Peyer's patch (tissue), 4 donors: ENCODE measurements at places on chromosomes 5 and 9.

DNA sequence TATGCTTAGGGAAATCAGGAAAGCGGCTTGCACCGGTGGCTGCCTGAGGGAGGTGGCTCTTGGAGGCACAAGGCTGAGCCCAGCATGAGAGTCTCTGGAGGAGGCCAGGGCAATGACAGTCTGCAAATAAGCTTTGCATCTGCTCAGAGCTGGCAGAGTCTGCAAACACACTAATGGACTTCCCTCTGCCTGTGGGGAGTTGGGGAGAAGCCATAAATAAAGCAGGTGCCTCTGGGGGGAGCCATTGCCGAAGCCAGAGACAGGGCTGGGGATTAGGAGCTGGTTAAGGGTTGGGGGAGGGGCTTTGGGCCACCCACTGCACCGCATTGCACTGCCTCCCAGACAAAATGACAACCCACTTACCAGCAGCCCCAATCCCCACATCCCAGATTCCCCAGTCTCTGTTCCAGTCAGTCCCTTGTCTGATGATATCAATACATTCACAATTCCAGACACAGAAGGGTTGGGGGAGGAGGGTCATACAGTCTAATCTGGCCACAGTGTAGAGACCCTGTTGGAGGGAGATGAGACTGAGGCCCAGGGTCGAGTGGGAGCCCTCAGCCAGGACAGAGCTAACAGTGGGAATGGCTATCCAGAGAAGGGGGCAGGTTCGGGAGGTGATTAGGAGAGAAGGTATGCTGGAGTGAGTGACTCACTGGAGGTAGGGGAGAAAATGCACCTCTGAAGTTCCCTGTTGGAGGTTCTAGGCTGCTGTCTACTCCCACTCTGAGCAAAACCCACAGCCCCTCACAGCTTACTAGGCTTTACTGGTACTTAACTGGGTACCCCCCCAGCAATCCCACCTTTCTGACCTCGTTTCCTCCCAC, 53.7 kb downstream of the PAX5 start:
- DNase-seq: no peak

- no peak for DNase-seq
Measured at GRCh38 chr5:119597728-119598298, 31.5 kb upstream of the FAM170A start.

GRCh38 chr5:132445930-132446329, 44.6 kb downstream of the IRF1 start:
- no peak for DNase-seq

DNA sequence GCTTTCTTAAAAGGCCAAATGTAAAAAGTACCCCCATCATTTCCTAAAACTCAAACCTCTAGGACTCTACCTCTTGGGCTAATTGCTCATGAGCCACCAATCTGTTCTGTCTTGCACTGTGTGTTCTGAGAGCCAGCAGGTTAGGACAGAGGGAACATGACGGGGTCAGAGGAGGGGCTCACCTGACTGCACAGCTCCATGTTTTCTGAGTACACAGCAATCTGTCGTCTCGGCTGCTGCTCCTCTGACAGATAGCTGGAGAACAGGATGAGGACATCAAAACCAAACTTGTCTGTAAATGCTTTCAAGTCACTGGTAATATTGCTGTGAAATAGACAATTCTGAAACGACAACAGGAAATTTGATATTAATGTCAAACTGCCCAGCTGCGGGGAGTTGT, 50.9 kb upstream of the PCA3 start:
- no peak for DNase-seq

DNA sequence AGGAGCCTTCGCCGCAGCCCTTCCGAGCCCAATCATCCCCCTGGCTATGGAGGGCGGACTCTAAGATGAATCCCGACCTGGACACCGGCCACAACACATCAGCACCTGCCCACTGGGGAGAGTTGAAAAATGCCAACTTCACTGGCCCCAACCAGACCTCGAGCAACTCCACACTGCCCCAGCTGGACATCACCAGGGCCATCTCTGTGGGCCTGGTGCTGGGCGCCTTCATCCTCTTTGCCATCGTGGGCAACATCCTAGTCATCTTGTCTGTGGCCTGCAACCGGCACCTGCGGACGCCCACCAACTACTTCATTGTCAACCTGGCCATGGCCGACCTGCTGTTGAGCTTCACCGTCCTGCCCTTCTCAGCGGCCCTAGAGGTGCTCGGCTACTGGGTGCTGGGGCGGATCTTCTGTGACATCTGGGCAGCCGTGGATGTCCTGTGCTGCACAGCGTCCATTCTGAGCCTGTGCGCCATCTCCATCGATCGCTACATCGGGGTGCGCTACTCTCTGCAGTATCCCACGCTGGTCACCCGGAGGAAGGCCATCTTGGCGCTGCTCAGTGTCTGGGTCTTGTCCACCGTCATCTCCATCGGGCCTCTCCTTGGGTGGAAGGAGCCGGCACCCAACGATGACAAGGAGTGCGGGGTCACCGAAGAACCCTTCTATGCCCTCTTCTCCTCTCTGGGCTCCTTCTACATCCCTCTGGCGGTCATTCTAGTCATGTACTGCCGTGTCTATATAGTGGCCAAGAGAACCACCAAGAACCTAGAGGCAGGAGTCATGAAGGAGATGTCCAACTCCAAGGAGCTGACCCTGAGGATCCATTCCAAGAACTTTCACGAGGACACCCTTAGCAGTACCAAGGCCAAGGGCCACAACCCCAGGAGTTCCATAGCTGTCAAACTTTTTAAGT, 819 bp downstream of the ADRA1B start:
- no peak for DNase-seq

DNA sequence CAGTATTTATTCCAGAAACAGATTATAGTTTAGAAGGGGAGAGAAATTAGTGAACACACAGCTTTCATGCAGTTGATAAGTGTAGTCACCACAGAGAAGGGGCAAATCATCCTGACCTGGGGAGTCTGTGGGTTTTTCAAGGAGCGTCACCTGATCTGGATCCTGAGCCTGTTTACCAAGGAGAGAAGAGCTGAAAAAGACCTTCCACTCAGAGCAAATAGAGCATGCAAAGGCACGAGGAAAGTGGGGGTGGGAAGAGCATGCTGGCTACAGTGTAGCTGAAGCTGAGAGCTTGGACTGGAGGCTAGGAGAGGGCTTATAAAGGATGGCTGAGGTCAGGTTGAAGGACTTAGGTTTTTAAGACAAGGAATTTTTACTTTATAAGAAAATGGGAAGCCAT, 30.4 kb downstream of the ACO1 start:
- DNase-seq: no peak

- DNase-seq: no peak
Measured at GRCh38 chr5:87686975-87687374, 274.2 kb upstream of the CCNH start.

DNA sequence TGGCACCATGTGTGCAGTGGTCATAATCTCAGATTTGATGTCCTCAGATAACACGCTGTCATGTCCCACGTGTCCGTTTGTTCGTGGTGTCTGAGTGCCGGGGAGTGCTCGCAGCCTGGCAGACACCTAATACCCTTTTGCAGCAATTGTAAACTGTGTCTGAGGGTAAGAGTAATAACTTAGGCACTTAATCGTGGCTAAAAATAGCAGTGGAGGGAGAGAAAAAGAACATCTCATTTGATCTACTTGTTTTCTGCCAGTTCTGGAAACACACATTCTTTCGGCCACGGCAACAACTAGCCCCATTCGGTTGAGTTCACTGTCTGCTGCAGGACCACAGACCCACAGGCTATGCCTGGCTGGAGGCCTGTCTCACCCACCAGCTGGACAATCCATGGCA, 16.5 kb downstream of the ADCY2 start:
- no peak for DNase-seq

DNA sequence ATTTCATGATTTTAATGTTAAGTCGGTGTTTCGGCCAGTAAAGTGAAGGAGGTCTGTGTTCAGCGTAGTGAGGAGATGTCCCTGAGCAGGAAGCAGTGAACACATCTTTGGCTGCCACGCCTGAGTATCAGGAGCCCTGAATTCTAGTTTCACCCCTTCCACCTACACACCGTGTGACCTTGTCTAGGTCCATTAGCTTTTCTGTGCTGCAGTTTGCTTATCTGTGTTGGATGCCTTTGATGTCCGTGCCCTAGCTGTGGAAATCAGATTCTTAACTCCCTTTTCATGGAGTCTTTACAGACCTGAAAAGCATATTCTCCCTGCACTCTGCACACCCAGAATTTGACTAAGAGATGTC, 601 bp downstream of the FBXO38 start:
- no peak for DNase-seq

DNA sequence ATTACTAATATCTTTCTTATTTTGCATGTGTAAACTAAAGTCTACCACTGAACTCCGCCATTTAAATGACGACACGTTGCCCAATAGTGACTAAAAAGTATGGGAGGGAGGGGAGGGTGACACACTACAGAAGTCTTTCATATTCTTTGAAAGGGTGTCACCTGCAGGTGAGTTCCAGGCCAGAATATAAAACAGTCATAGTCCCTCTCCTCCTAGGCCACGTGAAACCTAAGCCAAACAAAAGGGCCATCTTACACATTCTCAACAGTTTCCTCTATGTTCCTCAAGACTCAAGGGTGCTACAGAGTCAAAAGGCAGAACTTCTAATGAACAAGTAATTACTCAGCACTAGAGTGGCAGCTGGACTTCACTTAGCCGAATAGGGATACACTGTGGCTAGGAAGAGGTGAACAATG, 6.4 kb downstream of the CEMIP2 start:
- no peak for DNase-seq

GRCh38 chr9:124257844-124258606, at the start of gene NEK6:
NEK6 (plus strand) TSS chr9:124257949; CDS start chr9:124301965, 44,016 bp downstream.
- no peak for DNase-seq

GRCh38 chr5:55453211-55453610, 81.6 kb downstream of the PLPP1 start:
- DNase-seq: no peak

GRCh38 chr5:7529880-7530279, 133.9 kb downstream of the ADCY2 start:
- DNase-seq: no peak

DNA sequence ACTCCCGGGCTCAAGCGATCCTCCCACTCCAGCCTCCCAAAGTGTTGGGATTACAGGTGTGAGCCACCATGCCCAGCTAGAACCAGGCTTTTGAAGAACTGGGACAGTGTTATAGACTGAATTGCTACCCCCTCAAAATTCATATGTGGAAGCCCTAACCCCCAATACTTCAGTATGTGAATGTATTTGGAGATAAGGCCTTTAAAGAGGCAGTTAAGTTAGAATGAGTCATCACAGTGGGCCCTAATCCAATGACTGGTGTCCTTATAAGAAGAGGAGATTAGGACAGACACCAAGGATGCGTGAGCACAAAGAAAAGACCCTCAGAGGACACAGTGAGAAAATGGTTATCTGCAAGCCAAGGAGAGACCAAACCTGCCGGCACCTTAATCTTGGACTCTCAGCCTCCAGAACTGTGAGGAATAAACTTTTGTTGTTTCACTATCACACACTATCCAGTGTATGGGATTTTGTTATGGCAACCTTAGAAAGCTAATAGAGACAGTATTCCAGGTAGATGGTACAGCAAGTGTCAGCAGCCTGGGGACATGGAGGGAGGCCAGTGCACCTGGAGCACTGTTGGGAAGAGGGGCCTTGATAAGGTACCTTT, 31.4 kb upstream of the ERGIC1 start:
- no peak for DNase-seq
